Stimulated activated CD4-positive, alpha-beta T cell treated with anti-CD3 and anti-CD28 coated beads, Interleukin-15, amount 100 ng/mL, for 48 hours (primary cell): ENCODE measurements at places on chromosomes 12 and 14.

- no peak for DNase-seq
These were observed 108.8 kb downstream of the ETNK1 start for GRCh38 chr12:22733756-22734155.

DNA sequence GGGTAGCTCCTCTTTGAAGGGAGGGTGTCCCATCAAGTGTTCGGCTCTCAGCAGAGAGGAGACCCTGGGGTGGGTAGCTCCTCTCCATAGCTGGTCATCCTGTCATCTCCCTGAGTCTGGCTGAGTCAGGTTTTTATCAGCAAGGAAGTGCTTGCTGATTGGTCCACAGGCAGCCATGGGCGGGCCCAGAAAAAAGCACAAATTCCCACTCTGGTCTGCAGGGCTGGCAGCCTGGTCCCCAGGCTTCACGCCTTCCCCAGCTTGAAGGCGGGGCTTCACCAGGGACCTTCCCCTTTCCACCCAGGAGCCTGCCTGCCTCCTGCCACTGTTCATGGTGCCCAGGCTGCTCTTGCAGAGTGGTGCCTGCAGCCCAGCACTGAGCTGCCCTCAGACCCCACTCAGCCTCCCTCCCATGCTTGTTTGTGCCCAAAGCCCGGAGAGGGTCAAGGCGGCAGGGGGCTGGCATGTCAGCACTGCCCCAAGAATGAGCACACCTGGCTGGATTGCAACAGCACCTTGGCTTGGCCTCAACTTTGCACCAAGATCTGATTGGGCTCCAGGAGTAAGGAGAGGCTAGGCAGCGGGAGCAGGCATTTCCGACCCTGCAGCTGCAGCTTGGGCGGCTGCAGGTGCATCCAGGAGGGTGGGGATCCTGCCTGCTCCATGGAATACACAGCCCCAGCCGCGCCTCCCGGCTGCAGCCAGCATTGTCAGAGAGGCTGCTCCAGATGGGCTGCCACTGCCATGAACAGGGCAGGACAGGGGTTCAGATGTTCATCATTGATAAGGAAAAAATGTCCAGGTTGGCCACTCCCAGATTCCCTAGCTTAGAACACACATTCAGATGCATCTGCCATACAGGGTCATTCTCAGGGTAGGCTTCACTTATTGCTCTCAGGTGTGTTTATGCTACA is 22.0 kb upstream of the WDR89 start:
- no peak for DNase-seq

DNA sequence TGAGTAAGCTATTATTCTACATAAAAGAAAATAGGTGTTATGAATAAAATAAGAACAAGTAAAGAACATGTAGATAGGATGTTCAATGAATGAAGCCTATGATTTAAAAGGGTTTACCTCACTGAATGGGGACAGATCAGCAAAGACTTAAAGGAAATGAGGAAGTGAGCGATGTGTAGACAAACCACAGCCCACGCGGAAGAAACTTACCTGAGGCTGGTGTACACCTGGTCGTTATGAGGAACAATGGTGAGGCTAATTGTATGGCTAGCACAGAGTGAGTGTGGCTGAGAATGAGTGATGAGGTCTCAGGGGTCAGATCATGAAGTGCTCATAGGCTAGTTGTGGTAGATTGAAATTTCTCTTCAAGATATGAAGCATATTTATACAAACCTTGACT is 221.7 kb downstream of the ALG10B start:
- no peak for DNase-seq

DNA sequence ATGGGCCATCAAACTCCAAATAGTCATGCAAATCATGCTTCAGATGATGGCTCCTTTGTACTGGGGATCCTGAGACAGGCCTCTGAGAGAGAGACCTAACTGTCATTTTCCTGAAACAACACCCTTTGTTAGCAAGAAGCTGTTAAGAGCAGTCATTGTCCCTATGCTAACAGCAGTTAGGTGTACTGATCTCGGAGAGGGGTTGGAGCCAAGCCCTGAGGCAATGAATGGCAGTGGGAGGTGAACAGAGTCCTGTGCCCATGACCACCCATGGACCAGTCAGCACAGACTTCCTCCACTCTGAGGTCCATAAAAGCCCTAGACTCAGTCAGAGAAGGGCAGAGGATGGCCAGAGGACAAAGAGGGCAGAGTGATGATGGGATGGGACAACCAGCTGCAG is 747.6 kb upstream of the LRFN5 start:
- DNase-seq = no peak

DNA sequence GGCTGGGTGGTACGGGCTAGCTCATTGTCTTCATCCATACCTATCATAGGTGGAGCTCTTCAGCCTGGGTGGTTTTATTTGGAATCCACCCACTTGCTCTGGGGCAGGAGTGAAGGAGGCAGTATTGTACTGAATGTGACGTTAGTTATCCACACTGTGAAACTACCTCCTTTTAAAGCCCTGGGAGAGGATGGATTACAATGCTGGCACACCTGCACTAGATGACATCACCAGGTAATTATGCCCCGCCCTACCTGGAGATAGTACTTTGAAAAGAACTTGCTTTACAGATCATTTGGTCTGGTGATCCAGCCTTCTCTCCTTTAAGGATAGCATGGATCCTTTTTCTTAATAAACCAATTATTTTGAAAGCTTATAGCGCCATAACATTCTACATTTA is 78.0 kb downstream of the B4GALNT3 start:
- DNase-seq = no peak

DNA sequence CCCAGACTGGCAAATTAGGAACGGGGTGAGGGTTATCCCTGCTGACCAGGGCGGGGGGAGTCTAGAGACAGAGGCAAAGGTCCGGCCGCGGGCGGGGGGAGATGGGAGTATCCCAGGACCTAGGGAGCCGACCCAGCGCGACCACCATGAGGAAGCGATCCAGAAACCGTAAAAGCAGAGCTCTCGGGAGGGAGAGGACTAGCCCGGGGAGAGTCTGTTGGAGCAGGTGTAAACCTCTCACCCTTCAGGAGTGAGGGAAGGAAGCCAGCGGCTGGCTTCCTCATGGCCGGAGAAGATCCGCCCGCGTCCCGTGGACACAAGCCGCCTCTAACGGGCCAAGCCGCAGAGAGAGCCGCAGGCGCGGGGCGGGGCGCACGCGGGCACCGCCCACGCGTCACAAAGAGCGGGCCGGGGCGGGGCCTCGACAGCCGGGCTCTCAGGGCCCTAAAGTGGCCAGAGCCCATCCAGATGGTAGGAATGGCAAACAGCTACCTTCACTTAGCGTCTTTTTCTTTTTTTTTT is at the start of gene ACRBP:
TSS of gene ACRBP (minus strand) at position 350 of the 522 bp plus-strand sequence. CDS start at position 284, 66 bp downstream.
- peak; percentile 35 for DNase-seq

GRCh38 chr14:103343164-103343879 is 9.3 kb downstream of the EIF5 start:
- DNase-seq = no peak

DNA sequence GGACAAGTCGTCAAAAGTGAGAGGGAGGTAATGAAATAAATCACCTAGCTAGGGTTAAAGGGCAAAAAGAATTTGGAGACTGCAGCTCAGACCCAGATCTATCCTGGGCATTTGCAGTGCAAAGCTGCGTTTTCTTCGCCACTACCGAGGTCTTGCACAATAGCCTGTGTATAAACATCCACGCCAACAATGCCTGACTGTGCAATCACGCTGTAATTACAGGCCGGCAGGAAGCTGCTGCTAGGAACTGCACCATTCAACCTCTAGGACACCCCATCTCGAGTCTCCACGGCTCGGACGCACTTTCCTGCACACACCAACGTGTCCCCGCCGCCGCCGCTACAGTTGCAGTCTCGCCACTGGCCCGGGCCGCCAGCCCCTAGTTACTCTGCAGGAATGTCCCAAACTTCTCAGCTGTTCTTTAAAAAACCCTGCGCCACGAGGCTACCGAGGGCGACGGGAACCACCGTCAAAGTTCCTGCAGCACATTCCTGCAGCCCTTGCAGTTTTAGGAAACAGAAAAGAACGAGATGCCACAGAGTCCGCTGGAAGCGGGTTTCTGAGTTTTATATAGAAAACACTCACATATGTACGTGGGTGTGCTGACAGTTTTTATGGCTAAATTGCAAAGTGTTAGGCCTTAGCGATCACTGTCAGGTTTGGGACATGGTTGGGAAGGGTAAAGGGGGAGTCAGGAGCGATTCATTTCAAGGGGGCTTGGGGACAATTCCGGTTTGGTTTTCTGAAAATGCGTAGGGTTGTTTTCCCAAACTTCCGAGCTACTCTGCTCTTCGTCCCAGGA is 65.6 kb upstream of the PTGR2 start:
- DNase-seq = peak; percentile 55

GRCh38 chr14:74586681-74587362 is 25.2 kb downstream of the LTBP2 start:
- no peak for DNase-seq

DNA sequence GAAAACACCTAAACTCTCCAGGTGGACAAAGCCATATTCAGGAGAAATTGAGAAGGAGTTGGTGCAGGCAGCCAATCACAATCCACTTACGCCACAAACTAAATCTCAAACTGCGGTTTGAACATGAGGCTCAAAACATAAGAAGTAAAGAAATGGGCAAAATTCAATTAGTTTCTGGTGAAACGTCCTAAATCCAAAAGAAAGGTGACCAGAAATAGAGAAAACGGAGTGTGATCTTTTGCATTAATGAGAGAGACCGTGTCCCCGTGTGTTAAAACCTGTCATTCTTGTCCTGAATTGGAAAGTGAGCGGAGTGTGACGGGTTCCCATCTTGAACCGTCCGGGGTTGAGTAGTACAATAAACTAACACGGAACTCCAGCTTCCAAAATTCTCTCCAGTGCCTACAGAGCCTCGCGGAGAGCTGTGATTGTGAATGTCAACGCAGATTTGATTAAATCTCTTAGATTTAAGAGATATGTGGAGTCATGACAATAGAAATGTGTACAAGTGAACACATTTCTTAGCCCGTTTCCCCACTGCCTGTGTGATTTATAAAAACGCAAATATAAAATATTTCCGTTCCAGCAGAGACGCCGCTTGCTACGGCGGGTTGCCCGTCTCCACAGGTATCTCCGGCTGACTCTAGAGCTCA is 595 bp upstream of the METAP2 start:
- no peak for DNase-seq

DNA sequence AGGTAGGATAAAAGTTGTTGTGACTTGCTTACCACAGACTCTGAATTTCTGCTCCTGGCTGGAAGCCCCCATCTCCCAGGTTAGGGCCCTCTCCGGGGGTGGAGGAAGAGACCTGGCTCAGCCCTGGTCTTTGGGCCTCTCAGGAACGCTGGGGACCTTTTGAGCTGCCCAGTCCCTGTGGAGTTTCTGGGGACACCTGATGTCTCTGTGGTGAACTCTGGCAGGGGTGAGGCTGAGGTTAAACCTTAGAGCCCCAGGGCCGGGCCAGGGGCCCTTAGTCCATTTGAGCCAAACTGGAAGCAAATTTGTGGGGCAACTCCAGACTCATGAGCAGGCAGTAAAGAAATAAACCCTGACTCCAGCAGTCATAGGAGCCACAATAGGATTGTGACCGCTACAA is 112.1 kb downstream of the ADGRD1 start:
- DNase-seq = no peak

- no peak for DNase-seq
These were observed 41.1 kb upstream of the CSRNP2 start for GRCh38 chr12:51124504-51124903.

GRCh38 chr14:32597771-32598170 is 268.7 kb downstream of the AKAP6 start:
- DNase-seq = no peak

GRCh38 chr14:102241147-102241546 is 63.8 kb downstream of the MOK start:
- DNase-seq = no peak

DNA sequence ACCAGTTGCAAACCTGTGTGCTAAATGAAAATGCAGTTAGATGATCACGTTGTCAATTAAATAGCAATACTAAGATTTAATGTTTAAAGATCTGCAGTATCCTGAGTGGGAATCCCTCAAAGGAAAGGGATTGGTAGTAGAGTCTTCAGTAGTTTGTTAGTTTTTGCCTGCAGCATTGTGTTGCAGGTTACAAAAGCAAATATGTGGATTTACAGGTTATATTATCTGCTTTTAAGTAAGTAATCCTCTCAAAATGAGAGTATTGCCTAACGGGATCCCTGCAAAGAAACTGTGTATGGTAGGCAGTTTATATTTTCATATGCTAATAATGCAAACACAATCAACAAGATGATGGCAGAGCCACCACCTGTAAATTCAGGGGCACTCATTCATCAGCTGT is 72.2 kb upstream of the OSBPL8 start:
- DNase-seq = no peak

DNA sequence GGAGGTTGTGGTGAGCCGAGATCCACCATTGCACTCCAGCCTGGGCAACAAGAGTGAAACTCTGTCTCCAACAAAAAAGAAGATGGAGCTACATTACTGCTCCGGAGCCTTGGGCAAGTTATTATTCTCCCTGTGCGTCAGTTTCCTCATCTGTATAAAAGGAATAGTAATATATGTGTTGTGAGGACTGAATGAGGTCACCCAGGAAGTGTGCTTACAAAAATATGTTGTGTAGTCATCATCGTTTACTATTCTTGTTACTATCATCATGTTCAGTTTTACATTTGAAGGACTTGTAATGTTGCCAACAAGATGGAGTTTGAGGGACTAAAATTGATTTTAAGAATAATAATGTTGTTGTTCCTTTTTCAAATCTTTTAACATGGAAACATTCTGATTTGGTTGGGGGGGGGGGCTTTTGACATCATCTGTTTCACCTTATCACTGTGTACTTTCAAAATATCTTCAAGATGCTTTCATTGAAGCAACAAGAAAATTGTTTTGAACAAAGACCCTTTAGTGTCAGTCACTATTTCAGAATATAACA is 156.8 kb downstream of the PDE3A start:
- no peak for DNase-seq

DNA sequence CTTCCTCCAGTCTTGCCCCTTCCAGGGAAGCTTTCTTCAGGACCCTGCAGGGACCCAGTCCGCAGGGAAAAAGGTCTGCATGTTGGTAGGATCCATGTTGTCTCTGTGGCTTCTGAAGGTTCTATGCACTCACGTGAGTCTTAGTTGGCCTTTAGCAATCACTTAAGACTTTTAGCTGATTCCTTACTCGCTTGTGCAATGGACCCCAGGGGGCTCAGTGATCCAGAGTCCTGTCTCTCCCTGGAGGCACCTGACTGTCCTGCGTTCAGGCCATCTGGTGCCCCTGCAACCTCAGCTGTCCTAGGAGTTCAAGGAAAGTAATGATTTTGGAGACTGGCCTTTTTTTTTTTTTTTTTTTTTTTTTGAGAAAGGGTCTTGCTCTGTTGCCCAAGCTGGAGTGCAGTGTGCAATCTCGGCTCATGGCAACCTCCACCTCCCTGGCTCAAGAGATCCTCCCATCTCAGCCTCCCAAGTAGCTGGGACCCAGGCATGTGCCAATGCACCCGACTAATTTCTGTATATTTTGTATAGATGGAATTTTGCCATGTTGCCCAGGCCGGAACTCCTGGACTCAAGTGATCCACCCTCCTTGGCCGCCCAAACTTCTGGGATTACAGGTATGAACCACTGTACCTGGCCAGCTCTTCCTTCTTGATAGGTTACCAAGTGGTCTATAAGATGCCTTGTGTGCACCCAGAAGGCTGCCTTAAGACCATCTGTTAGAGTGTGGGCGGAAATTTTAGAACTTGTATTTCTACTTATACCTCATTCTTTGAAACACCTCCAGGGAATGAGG is 4.6 kb downstream of the IFI27L2 start:
- DNase-seq = no peak

- no peak for DNase-seq
These were observed 81.9 kb downstream of the DBX2 start for GRCh38 chr12:44968965-44969364.
